ENCODE measurements at places on chromosomes 1 and 21.

DNA sequence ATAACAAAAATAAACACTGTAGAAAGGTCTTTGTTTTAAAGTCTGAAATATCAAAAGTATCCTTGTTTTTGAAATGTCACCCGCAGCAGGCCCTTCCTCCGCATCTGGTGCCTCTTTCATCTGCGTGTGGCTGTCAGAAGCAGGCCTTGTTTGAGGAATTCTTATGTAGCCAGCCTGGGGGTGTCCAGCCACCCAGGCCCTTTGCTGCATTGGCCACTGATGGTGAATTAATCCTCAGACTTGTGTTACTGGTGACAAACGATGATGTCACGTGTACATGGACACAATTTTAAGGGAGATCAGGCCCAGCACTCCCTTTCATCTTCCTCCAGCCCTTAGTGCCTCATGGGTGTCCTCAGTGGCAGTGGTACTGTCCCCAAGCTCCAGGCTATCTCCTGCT is 208.0 kb upstream of the GALNT2 start:
- no peak for DNase-seq

DNA sequence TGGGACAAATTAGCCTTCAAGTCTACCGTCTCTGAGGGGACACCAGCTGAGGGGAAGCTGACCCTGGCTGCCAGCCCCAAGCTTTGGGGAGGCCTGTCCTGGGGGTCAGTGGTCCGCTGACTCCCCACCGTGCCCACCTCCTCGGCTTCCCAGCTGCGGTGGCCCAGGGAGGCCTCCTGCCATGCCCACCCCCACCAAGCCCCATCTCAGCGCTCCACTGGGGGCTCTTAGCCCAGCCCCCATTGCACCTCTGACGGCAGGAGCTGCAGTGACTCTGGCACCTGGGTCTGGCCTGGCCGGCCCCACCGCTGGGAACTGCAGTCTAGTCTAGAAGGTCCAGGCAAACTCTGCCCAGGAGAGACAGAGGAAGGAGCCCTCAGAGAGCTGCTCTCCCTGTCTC is 30.2 kb upstream of the SIM2 start:
- DNase-seq = no peak

DNA sequence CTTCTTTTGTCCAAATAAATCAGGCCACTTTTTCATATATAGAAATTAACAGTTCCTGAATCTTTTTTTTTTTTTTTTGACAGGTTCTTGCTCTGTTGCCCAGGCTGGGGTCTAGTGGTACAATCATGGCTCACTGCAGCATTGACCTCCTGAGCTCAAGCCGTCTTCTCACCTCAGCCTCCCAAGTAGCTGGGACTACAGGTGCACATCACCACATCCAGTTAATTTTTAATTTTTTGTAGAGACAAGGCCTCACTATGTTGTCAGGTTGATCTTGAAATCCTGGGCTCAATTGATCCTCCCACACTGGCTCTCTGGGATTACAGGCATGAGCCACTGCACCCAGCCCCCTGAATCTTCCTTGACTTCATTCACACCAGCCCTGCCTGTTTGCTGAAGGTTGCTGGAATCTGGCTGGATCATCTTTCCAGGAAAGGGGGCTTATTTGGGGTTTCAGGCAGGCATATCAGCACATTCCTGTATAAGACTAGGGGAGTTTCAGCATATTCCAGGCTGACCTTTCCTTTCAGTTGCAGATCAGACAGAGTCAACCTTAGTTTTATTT is 78.2 kb upstream of the ARHGAP29 start:
- no peak for DNase-seq

DNA sequence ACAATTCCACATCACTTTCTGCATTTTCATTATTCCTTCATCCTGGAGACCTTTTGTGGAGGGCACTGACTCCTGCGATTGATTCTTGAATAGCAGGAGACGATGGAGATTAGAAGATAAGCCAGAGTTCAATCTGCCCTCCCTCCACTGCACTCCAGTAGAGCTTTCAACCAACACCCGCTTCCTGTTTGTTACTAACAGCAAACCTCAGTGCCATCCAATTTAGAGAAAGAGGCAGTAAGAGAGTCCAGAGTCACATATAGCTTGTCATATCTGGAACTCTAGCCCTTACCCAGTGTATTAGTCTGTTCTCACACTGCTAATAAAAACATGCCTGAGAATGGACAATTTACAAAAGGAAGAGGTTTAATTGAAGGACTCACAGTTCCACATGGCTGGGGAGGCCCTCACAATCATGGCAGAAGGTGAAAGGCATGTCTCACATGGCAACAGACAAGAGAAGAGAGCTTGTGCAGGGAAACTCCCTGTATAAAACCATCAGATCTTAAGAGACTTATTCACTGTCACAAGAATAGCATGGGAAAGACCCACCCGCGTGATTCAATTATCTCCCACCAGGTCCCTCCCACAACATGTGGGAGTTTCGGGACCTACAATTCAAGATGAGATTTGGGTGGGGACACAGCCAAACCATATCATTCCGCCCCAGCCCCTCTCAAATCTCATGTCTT is 55.9 kb downstream of the PCBP3 start:
- DNase-seq = no peak

- no peak for DNase-seq
Observed at GRCh38 chr1:29853716-29854330, 617.5 kb downstream of the PTPRU start.

- DNase-seq = no peak
Observed at GRCh38 chr1:58183286-58183685, 363.2 kb downstream of the OMA1 start.

GRCh38 chr1:189596197-189596596 is 881.5 kb downstream of the BRINP3 start:
- DNase-seq = no peak

- no peak for DNase-seq
Observed at GRCh38 chr1:112513112-112513870, 4.5 kb downstream of the WNT2B start.

- no peak for DNase-seq
Observed at GRCh38 chr1:235834620-235835019, 32.1 kb downstream of the LYST start.

DNA sequence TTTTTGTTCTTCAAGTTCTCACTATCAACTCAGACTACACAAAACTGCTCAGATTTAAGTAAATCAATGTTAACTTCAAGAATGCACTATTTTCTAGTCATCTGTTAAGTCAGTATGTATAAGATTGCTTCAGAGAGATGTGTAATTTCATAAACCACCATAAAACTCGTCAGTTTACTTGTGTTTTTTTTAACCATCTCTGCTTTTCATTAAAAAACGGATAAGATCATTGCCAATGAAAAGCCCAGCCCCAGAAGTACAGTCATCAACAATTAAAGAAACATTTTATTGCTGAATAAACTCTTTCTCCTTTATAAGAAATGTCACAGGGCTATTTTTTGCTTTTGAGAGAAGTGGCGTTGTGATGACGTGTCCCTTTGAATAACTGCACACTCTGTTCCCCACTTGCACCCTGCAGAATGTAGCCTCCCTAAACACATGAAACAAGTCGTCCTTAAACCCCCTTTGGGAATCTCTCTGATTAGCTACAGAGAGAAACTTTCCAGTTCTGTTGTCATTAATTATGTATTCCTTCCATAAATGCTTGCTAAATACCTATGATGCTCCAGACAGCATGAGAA is 202.7 kb upstream of the FOXD3 start:
- DNase-seq = no peak
